Tibial nerve (tissue), 4 donors: ENCODE measurements at places on chromosomes 7 and 10. TPM values are rescaled to one million over a fixed set of nuclear protein-coding genes. Genes with fewer than 3 reads are reported as not detected.

Gene GALNT17
- 69.5 TPM for total RNA-seq

DNA sequence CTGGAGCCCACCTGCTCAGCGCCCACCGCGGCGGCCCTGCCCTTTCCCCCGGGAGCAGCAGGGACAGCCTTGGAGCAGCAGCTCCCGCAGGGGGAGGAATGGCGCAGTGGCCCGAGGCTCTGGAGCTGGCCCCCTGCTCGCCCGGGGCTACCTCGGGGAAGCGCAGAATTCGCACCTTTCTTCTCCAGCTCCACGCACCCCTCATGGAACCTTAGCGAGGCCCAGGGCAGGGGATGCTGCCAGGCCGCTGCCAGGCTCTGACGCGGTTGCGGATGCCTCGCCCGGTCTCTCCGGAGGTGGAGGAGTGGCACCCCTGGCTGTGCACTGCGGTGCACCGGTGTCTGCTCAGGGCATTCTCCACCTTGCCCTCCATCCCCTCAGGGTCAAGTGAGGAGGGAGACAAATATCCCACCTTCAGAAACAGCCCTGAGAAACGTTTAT is 84.9 kb upstream of the MKI67 start:
- DNase-seq, result no peak

DNA sequence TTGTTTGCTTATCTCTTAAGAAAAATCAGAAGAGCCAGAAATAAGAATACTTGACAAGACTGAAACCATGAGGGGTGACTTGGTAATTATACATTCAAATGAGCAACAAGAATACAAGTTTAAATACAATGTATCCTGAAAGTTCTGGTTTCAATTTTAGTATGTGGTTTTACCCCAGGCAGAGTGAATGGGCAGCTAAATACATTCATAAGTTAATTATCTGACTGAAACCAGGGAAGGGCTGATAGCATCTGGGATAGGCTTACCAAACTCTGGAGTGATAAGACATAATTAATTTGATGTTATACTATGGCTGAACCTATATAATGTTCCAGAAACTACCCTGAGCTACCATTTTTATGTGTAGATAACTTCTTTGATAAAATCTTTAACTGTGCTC is 252.2 kb upstream of the PLXNA4 start:
- no peak for DNase-seq

- no peak for DNase-seq
Measured at GRCh38 chr7:94350734-94351133, 44.0 kb upstream of the COL1A2 start.

DNA sequence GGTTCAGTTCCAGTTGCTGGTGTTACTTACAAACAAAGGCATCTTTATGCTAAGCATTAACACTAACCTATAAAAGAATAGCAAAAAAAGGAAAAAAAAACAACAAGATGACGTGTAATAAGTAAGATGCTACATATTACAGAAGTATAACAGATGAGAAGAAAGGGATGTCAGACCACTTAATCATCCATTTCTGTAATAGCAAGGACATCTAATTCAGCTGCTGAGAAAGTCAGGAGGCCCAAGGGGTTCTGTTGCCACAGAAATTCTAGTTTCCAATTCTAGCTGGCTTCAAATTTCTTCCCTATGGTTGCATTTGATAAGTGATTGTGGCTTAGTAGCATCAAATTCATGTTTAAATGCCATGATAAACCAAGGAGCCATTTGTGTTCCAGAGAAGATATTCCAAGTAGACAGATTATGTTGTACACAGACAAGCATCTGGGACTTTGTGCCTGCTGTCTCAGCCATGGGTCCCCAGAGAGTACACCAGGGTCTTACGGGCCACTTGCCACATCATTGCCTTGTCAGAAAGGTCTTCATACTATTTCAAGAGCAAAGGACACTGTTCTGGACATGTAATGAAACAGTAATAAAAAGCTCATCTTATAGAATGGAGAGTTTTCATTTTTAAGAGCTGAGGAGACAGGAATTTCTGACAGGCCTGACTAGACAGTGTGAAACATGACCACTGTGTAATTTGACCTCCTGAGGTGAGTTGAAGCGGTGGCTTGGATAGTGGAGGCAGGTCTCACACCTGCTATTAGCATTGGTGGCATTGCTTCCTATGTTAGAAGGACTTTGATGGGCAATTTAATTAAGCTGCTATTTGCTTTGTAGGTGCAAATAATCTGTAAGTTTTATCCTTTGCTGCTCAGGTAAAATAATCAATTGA is 4.2 kb upstream of the ASB4 start:
- DNase-seq, result no peak

- no peak for DNase-seq
Measured at GRCh38 chr10:92990615-92991014, 70.0 kb upstream of the CYP26C1 start.

GRCh38 chr10:28429573-28430216 is 103.2 kb upstream of the WAC start:
- no peak for DNase-seq

DNA sequence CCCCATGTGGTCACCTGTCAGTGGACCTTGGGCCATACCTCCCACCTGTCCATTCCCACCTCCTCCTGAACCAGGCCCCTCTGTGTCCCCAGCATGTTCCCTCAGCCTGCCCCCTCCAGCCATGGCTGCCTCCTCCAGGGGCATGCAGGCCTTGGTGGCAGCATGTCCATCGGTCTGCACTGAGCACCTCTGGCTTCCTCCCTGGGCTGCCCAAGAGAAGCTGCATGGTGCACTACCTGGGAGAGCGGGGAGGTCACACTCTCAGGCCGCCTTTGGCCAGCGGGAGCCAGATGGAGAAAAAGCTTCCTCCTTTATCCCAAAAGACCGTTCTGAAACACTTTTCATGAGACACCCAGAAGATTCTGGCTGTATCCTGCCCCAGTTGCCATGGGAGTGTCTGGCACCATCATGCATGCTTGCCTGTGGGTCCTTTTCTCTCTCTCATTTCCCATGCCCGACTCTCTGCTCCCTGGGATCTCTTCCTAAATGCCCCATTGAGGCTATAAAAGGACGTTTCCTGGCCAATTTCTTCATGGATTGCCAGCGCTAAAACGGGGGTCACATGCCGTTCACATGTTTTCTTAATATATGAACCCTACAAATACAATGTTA is 45.5 kb upstream of the MGMT start:
- DNase-seq, result no peak

DNA sequence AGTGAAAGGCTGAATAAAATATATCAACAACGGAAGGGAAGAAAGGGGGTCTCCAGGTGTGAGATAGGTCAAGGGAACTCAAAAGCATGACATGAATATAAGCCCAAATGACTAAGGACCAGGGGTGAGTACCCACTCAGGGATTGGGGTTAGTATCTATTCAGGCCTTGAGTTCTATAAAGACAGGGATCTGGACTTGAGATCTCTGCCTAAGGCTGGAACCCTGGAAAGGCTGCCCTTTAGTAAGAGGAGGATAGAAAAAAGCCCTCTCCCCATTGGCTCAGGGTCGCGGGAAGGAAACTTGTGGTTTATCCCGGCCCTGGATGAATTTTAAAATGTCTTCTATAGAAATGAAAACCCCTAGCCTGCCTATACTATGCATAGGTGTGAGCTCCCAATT is 2.4 kb upstream of the ITPRIP start:
- no peak for DNase-seq

GRCh38 chr10:23294638-23295247 is 49.9 kb downstream of the C10orf67 start:
- DNase-seq, result no peak
